ENCODE measurements at places on chromosomes 13 and 19.

DNA sequence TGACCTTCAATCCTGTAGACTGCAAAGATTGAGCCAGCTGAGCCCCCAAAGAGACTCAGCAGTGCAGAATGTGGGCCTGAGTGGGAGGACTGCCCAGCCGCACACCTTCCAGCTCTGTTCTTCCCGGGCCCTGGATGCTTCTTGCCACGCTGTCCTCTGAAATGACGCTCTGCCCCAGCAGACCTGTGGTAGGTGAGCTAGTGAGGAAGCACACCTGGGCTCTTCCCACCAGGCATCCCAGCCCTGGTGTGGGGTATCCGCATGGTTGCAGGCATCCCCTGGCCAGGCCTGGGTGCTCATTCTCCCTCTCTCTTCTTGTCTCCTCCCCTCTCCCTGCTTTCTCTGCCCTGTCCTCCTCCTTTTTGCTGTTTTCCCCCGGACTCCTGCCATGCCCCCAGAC, 9.8 kb upstream of the MZF1 start:
- no peak for DNase-seq

GRCh38 chr19:7869453-7869909, 4.7 kb downstream of the PRR36 start:
- DNase-seq: no peak

DNA sequence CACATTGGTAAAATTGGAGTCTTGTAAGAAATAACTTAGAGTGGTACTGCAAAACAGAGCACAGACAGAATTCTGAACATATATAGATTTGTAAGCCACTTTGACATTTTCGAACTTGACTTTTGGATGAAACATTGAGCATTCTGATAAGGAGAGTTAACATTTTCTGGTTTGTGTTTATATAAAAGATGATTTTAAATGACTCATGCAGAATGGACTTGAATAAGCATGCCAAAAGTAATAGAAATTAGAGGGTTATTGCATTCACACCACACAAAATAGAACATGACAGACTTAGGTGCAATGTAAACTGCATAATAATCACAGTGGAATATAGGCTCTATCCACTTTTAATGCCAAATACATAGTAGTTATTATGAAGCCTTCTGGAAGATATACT, 507.0 kb downstream of the DACH1 start:
- no peak for DNase-seq

DNA sequence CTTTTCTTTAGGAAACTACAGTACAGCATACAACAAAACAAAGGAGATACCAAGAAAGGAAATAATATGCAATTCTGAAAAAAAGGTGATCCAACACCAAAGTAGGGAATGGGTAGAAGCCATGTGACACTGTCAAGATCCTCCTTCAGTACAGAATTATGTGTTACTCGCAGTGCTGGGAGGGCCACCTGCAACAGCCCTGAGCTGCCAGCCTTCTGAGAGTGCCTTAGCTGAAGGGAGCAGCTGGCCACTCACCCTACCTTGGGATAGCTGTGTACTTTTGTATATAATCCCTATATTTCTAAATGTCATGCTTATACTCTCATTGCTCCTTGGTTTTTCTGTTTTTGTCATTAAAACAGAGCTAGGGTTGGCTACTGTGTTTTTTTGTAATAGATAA, 1518.2 kb upstream of the PCDH20 start:
- no peak for DNase-seq

GRCh38 chr19:55902080-55902751, 29.9 kb downstream of the NLRP13 start:
- no peak for DNase-seq

DNA sequence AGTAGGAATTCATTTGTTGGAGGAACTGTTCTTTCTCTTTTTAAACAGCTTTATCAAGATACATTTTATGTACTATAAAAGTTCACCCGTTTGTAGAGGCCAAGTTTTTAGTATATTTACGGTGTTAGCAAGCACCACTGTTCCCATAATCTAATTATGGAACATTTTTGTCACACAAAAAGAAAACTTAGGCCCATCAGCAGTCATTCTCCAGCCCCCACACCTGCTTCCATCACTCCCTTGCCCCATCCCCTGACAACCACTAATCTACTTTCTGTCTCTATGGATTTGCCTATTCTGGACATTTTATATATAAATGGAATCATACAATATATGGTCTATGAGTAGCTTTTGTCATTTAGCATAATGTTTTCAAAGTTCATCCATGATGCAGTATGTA, 465.0 kb downstream of the DCT start:
- no peak for DNase-seq

GRCh38 chr13:26221399-26221720, 754 bp downstream of the RNF6 start:
- DNase-seq: no peak

DNA sequence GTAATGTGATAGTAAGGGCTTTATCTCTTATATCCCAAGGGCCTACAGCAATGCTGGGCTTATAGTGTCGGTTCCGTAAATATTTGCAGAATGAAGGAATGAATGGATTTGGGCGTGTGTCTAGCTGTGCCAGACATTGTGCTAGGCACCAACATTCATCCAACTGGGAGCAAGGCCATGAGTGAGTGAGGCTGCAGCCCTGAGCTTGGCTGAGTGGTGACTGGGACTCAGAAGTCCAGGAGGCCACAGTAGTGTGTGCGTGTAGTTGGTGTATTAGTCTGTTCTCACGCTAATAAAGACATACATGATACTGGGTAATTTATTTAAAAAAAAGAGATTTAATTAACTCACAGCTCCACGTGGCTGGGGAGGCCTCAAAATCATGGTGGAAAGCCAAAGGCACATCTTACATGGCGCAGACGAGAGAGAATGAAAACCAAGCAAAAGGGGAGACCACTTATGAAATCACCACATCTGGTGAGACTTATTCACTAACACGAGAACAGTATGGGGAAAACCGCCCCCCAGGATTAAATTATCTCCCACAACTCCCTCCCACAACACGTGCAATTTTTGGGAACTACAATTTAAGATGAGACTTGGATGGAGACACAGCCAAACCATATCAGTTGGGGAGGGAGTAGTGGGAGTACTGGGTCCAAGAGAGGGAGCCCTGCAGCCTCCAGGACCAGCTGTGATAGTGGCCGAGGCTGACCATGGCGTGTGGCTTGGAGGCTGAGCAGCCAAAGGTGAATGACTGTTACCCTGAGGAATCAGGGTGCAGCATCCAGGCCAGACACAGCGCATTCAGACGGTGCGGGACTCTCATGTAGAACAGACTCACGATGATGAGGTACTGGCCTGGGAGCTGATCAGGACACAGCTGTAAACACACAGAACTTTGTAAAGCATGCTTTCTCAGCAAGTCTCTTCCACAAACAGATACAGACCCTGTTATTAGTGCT, 104.6 kb downstream of the TEX26 start:
- DNase-seq: no peak

GRCh38 chr19:37505958-37506386, 767 bp upstream of the ZNF793 start:
- no peak for DNase-seq

DNA sequence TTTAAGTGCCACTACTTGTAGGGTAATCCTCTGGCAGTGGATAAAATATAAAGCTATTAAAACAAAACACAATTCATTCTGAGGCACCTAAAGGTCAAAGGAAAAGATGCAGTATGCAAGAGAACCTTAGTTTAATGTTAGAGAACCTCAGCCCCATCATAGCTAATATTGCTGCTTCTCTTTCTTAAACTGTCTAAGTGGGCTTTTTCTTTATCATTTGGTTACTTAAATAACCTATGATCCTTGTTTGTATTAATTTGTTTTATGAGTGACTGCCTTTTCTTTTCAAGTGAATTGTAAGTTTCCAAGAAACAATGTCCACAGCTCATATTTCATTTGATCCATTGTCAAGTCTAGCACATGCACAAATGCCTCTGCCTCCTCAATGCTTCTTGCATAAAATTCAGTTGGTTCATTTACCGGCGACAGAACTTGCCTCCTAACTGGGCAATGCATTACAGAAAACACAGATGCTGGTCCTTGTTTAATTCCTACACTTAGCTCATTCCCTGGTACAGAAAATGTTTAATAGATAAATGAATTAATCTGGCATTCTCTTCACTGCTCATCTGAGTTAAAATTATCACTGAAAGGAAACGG, 1049.8 kb downstream of the OLFM4 start:
- no peak for DNase-seq

GRCh38 chr19:16252459-16253205, 54.9 kb downstream of the AP1M1 start:
- no peak for DNase-seq

DNA sequence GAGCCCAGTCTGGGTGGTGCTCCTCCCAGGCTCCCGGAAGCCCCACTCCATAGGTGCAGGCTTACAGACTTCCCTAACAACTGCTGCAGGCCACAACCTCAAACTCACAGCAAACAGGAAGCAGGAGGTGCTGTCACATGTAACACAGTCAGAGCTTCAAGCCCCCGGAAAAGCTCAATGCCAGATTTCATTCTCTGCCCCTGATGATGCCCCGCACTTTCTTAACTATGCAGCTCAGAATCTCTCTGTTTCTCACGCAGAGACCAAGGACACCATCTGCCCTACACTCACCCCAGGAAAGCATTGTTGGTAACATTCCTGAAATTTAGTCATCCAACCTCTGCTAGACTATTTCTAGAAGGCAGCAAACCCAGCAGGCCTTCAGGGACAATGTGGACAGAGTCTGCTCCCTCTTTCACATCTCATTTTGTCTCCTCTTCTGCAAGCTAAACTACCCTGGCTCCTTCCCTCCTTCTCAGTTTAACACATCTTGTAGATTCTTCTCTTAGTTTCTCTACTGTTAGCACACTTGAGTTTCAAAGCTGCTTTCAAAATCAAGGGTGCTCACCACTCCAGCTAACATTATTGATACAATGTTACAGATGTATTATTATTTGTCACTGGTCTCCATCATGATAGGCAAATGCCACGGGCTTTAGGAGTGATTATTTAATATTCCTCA, 162.5 kb downstream of the KCTD12 start:
- DNase-seq: no peak

DNA sequence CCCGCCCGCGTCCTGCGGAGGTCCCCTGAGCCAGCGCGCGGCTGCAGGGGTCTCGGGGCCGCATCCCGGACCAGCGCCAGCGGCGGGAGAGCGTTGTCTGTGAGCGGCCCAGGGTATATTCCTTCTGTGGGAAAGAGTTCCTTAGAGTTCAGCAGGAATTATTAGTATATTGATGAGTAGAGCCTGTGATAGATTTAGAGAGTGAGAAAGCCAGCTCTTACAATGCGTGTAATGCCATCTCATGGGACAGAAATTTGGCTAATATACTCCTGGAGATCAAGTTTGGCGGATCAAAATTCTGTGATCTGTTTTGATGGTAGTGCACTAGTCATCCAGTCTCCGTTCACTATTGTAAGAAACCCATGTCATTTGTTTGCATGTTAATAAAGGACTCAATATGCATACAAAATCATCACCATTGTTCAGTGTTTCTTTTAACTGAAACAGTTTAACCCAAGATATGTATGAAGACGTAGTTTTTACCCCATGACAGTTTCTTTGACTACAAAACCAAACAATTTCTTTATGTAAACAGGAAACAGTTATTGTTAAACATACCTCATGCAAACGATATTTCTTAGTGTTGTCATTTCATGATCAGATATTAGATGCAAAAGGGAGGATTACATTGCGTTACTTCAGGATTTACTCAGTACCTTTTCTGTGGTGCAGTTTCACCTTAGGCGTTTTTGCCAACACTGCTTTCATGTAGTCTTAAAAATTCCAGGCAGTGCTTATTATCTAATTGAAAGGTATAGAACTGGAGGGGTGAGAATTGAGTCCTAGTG, 9.9 kb downstream of the TNFRSF19 start:
- no peak for DNase-seq

DNA sequence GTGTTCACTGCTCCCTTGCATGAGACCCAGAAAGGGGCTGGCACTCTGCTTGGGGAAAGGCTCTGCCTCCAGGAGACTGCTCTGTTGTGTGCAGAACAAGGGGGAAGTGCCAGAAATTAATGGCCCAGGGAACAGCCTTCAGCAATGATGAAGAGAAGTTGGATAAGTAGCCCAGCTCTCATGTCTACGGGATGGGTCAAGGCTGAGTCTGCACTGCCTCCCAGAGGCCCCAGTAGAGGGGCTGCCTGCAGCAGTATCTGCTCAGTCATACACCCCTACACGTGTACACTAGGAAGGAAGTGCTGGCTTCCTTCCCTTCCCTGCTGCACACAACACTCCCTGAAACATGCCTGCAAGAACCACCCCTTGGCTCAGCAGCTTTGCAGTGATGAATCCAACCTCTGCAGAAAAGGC, 54.6 kb upstream of the URI1 start:
- DNase-seq: no peak

DNA sequence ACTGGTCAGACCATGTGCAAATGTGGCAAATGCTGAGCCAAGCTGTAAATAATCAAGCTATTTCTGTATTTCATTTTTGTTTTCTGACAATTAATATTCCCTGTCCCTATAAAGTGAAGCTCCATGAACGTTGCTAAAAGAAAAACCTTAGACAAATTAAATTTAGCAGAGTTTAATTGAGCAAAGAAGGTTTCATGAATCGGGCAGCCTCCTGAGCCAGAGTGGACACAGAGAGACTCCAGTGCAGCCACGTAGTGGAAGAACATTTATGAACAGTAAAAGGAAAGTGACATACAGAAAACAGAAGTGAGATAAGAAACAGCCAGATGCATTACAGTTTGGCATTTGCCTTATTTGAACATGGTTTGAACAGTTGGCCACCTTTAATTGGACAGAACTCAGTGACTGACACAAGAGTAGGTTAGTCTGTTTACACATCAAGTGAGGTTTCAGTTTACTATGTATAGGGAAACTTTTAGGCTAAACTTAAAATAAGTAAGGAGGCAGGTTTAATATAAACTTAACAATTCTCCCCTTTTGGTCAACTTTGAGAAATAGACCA, 69.7 kb downstream of the UFM1 start:
- DNase-seq: no peak

DNA sequence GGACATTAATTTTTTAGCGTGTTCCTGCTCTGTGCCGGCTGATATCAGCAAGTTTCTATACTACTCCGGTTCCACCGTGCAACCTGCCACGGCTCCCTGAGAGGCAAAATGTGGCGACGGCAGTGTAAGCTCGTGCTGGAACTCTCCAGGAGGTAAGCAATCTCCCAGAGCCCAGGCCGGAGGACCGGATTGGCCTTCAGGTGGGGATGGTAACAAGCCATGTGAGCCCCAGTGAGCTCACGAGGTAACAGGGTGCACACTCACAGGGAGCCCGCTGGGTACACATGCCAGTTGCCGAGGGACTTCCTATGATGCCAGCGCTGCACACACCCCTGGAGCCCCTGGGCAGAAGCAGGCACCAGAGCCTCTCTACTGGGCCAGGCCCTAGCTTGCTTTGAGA, 38.5 kb downstream of the NAXD start:
- DNase-seq: no peak

GRCh38 chr13:37313372-37313771, 207.9 kb upstream of the CSNK1A1L start:
- DNase-seq: no peak

- DNase-seq: no peak
These were observed 35.7 kb downstream of the TMEM255B start for GRCh38 chr13:113794764-113795173.

- no peak for DNase-seq
These were observed 229.1 kb upstream of the TSHZ3 start for GRCh38 chr19:31578326-31578725.

GRCh38 chr13:93222976-93223375, 3.6 kb upstream of the GPC6 start:
- DNase-seq: no peak

- DNase-seq: no peak
These were observed 764 bp downstream of the MIR17HG start for GRCh38 chr13:91347996-91348905.
